ENCODE measurements at places on chromosomes 3 and 15. TPM values are rescaled to one million over a fixed set of nuclear protein-coding genes. Genes with fewer than 3 reads are reported as not detected.

ASB14 gene
- not detected for total RNA-seq

CMSS1 gene
- 143 TPM for total RNA-seq

CLDN1 gene
- 0.19 TPM for total RNA-seq

MOBP gene
- not detected for total RNA-seq

MORC1 gene
- total RNA-seq, result not detected

MUC20 gene
- 1.0 TPM for total RNA-seq

PLOD2 gene
- total RNA-seq, result 1.0 TPM

SPRED1 gene
- 2.5 TPM for total RNA-seq

PTX3 gene
- total RNA-seq, result not detected

P2RY1 gene
- total RNA-seq, result 0.38 TPM

SCAANT1 gene
- total RNA-seq, result not detected

ZNF80 gene
- 2.1 TPM for total RNA-seq

CYP1A2 gene
- total RNA-seq, result not detected

STAB1 gene
- not detected for total RNA-seq

SUSD5 gene
- total RNA-seq, result not detected

CXCR6 gene
- total RNA-seq, result 8.0 TPM

CSPG5 gene
- total RNA-seq, result 0.52 TPM
